Mucosa of gallbladder (tissue), 1 donor: ENCODE measurements at places on chromosomes 7 and 10. TPM values are rescaled to one million over a fixed set of nuclear protein-coding genes. Genes with fewer than 3 reads are reported as not detected.

The KAZALD1 gene
- 3.8 TPM for total RNA-seq

DNA sequence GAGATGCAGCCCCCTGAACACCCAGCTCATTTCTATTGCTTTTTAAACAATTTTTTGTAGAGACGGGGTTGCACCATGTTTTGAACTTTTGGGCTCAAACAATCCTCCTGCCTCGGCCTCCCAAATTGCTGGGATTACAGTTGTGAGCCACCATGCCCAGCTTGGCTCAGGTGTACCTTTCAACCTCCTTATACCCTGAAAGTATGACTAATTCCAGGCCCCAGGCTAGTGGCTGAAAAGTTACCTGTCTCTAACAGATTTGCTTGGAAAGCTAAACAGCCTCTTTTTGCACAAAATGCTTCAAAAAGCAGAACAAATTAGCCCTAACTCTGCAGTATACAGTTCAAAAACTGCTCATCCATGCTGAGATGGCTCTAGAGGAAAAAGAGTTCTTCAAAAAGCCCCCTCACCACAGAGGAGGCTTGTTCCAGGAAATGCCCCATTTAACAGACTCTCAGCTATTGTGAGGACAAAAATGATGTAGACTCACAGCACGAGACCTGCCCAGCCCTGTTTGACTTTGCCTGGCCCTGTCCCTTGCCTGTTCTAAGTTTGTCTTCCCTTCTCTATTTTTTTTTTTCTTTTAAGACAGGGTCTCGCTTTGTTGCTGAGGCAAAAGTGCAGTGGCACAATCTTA lies 13.4 kb upstream of the AP1S1 start:
- DNase-seq, result no peak

GRCh38 chr7:39733881-39734632 lies 110.7 kb downstream of the RALA start:
- DNase-seq, result no peak

The NODAL gene
- 0.12 TPM for total RNA-seq

GRCh38 chr10:32417911-32418547 lies 27.9 kb upstream of the CCDC7 start:
- peak; percentile 46 for DNase-seq

DNA sequence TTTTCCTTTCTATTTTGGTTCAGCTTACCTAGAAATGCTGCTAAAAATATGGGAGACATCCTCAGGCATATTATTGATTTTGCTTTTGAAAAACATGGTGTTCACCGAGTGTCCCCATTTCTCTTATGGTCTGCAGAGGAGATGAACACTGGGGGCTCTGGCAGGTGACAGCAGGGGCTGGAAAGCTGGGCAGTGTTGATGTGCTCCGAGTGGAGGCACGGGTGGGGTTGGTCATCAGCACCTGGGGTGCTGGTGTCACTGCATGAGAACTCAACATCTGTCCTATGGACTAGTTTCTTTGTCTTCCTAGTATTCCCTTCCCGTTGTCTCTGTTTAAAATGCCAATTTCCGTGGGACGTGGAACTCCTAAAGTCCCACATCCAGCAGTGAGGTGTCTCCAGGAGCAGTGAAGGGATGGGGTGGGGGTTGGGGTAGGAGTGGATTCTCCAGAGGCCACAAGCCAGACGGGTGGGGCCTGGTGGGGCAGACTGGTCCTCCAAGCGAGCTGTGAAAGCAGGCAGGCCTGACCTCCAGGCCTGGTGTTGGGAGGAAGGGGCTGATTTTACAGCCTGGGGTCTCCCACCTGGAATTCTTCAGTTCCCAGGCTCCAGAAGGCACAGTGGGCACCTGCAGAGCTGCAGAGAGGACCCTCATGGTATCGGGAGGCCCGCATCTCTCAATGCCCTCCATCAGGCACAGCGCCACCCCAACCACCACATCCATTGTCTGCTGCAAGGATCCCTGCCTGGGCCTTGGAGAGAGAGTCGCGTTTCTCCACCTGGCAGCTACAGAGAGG lies 24.4 kb downstream of the ZNF775 start:
- DNase-seq, result no peak

DNA sequence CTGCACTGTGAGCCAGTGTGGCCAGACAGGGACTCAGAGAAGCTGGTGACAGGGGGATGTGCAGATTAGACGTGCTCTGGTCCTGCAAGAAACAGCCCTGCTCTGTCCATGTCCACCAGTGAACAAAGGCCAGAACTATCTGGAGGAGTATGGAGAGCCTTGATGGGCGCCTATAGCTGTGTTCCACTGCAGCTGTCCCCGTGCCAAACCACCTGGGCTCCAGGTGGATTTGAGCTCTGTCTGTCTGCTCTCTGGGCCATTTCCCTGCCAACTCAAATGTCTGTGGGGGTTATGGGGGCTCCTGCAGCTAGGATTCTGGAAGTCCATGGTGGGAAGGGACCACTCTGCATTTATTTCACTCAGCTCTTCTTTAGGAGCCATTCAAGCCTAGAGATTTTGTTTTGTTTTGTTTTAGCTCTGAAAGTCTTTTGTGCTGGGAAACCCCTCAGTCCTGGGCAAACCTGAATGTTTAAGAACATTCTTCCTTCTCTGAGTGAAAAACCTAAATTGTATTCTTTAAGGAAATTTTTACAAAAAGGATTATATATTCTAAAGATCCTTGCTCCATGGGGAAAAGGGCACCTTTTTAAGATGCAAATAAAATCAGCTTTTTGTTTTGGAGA lies 1039.5 kb upstream of the SORCS1 start:
- no peak for DNase-seq

The PDE6C gene
- not detected for total RNA-seq

The CCZ1 gene
- total RNA-seq, result 48.6 TPM

DNA sequence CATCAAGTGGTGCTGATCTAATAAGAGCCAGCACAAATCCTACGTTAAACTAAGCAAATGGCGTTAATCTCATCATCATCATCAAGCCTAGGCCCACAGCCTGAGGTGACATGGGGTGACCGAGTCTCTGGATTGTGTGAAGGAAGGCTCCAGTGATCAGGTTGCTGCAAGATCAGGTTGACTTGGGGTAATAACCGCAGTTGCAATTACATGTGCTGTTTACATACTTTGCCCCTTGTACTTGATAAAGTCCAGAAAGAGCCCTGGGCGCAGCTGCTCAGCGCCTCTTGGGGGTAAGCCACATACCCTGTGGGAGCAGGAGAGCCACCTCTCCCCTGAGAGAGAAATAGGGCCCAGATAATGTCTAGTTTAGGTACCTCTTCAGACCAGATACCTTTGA lies 228.1 kb downstream of the WDR11 start:
- no peak for DNase-seq

GRCh38 chr7:158684329-158684728 lies 20.3 kb downstream of the NCAPG2 start:
- DNase-seq, result no peak

The ITGB8 gene
- total RNA-seq, result 66.5 TPM

DNA sequence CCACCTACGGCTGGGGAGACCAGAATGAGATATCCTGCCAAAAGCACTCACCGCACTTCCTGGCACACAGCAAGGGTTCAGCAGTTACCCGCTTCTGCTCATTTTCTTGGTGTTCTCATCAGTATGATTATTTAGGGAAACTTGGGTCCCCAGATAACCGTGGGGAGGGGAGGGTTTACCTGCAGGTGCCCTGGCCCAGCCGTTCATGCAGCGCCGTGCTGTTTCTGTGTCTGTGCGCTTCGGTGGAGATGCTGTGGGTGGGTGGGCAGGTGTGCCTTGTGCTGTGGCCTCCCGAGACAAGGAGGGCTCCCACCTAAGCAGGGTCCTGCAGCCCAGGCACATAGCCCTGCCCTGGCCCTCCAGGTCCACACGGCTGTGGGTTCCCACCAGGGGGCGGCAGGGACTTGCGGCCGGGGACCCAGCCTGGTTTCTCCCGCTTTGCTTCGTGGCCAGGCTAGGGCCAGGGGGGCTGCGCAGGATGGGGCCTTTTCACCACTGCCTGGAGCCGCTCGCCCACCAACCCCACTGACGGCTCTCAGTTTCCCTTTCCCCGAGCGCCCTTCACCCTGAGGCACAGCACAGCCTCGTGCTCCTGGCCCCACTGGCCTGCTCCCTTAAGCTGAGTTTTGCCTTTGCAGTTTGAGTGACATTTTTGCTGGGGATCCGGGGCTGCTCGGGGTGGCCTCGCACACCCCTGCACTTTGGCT lies 78.5 kb downstream of the LHPP start:
- DNase-seq, result peak; percentile 54

The FIGNL1 gene
- total RNA-seq, result 7.6 TPM

The HTR7 gene
- total RNA-seq, result 1.2 TPM

GRCh38 chr10:90819911-90820310 lies 37.9 kb downstream of the HTR7 start:
- DNase-seq, result no peak

The ZPBP gene
- not detected for total RNA-seq

The EPO gene
- not detected for total RNA-seq

The ADAM8 gene
- 12.7 TPM for total RNA-seq

GRCh38 chr7:106871793-106872571 lies 6.9 kb downstream of the PIK3CG start:
- no peak for DNase-seq

GRCh38 chr10:58818900-58819299 lies 306.2 kb downstream of the BICC1 start:
- no peak for DNase-seq

The CAV2 gene
- total RNA-seq, result 91.3 TPM

The AGR2 gene
- total RNA-seq, result 979 TPM

DNA sequence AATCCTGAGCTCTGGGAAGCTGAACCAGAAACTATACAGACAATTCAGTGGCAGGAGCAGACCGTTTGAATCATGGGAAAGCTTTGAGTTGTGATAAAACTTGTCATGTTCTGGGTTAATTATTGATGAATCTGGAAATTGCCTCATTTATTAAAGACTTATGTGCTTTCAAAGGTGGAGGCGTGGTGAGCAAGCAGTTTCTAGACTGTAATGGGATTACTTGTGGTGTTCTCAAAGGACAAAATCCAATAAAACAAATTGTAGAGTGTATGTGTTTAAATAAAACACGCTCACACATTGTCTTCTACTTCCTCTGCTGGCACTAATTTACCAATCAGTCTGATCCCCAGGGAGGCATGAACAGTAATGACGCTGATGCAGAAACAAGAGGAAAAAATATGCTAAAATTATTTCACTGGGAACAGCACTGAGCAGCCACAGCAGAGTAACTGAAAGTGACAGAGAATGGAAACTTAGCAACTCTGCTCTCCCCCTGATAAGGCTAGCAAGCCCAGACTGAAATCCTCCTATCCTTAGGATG lies 25.1 kb downstream of the PARD3 start:
- peak; percentile 34 for DNase-seq

The GJD4 gene
- total RNA-seq, result not detected

The IL6 gene
- total RNA-seq, result 0.52 TPM

The PBLD gene
- total RNA-seq, result 8.0 TPM

- DNase-seq, result no peak
These were observed 186.8 kb upstream of the LRGUK start for GRCh38 chr7:133940368-133940767.

- DNase-seq, result no peak
These were observed 322.0 kb downstream of the FRMD4A start for GRCh38 chr10:14008740-14009080.

The SCART1 gene
- 3.6 TPM for total RNA-seq

GRCh38 chr7:139871820-139872219 lies 42.8 kb downstream of the TBXAS1 start:
- DNase-seq, result no peak

- DNase-seq, result no peak
These were observed 69.4 kb downstream of the C1GALT1 start for GRCh38 chr7:7251742-7252141.

DNA sequence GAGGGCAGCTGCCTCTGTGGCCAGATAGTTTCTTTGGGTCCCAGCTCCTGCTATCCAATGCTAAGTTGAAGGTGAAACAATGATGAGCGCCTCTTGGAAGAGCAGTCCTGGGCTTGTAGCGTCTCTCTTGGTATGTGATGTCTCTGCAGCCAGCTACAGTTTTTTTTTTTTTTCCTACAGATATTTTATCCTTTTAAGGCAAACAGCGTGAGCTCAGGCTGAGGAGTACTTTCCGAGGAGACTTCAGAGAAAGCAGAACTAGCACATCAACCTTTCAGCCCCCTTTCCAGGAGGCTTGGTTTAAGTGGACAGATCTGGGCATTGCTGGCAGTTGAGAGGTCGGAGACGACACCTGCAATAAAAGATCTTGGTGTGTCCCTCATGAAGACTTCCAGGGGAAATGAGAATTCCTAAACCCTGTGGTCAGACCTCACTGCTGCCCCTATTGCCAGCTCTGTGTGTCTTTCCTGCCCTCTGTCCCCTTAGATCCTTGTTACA lies 9.1 kb downstream of the PRKG1 start:
- DNase-seq, result no peak

GRCh38 chr7:36119005-36119706 lies 33.9 kb upstream of the EEPD1 start:
- DNase-seq, result peak; percentile 73

The CSGALNACT2 gene
- 18.0 TPM for total RNA-seq

The THNSL1 gene
- total RNA-seq, result 7.4 TPM

DNA sequence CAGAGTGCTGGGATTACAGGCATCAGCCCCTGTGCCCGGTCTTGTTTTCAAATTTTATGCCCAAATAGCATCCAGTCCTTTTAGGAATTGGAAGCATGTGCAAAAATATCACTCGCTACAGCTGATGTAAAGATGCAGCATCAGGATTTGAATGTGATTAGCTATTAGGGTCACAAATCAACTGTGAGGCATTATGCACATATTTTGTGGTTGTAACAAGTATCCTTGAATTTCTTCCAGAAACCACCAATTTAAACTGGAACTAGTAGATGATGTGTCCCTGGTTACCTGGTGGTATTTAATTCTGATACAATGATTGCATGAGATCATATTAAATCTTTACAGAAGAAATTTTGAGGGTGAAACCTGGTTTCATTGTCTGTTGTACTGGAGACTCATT lies 41.0 kb upstream of the ITGA8 start:
- DNase-seq, result no peak

DNA sequence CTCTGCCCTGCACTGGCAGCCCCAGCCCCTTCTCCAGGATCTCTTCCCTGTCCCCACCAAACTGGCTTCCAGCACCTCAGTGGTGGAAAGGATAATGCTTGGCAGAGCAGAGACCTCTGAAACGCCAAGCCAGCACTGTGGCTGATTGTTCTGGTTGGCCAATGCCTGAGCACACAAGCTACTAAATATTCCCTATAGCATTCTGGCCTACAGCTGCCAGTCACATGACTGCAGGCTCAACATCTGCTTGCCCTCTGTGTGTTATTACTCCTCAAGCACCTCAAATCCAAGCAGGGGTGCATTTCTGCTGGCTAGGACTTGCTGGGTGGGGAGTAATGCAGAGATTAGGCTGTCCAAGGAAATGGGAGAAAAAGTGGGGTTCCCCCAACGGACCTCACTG lies 6.1 kb downstream of the TBATA start:
- no peak for DNase-seq

DNA sequence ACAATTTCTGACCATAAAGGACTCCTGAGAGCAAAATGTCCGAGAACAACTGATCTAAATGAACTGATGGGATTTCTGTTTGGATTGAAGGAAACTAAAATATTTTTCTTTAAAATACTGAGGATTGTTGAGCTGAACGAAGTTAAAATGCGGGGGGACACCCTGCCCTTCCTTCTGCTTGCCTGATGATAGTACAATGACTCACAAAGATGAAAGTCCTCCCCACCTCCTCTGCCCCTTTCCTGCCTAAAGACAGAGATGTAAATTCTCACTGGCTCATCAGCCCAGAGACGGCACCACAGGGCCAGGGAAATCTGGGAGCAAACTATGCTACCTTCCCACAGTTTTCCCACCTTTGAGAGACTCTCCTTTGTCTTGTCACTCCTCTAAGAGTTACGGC lies 180.6 kb downstream of the PHTF2 start:
- no peak for DNase-seq

GRCh38 chr7:151076863-151077704 lies 3.5 kb downstream of the FASTK start:
- no peak for DNase-seq
